IPS DF 6.9 (cell line): ENCODE measurements at places on chromosomes 1 and 21.

GRCh38 chr1:165173818-165174217, 182.7 kb downstream of the LMX1A start:
- H3K27ac ChIP-seq: no peak overlapping the region
- H3K4me1 ChIP-seq: 0 out of 2 replicates have a peak, but pooled peaks cover 1% of the 10 kb centered on the region
- H3K27me3 ChIP-seq: no peaks in the 10 kb centered on the region

- H3K4me3 ChIP-seq: no peak overlapping the region
- no peak for DNase-seq
- no peak overlapping the region for H3K27ac ChIP-seq
- no peaks in the 10 kb centered on the region for H3K36me3 ChIP-seq
- no peaks in the 10 kb centered on the region for H3K27me3 ChIP-seq
Observed at GRCh38 chr1:194846488-194846887, 1660.1 kb upstream of the B3GALT2 start.

DNA sequence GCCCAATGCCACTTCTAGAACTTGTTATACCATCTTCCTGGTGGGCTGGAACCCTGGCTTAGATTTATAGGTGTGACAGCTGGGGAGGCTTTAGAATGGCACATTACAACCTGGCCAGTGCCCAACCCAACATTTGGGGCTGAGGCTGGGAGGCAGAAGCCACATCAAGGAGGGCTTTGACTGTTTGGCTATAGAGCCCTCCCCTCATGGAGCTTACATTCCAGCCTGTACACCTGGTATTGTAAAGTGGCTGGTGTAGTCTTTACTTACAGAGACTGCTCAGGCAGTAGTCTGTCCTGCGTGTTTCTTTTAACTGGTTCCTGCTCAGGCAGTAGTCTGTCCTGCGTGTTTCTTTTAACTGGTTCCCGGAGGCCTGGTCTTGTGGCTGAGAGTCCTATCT, 10.0 kb upstream of the SLC2A1 start:
- DNase-seq: no peak
- H3K27me3 ChIP-seq: no peaks in the 10 kb centered on the region
- no peak overlapping the region for H3K27ac ChIP-seq
- no peak overlapping the region for H3K4me3 ChIP-seq
- peaks cover 6% of the 10 kb centered on the region; the same call in 1 of the 2 replicates for H3K36me3 ChIP-seq

DNA sequence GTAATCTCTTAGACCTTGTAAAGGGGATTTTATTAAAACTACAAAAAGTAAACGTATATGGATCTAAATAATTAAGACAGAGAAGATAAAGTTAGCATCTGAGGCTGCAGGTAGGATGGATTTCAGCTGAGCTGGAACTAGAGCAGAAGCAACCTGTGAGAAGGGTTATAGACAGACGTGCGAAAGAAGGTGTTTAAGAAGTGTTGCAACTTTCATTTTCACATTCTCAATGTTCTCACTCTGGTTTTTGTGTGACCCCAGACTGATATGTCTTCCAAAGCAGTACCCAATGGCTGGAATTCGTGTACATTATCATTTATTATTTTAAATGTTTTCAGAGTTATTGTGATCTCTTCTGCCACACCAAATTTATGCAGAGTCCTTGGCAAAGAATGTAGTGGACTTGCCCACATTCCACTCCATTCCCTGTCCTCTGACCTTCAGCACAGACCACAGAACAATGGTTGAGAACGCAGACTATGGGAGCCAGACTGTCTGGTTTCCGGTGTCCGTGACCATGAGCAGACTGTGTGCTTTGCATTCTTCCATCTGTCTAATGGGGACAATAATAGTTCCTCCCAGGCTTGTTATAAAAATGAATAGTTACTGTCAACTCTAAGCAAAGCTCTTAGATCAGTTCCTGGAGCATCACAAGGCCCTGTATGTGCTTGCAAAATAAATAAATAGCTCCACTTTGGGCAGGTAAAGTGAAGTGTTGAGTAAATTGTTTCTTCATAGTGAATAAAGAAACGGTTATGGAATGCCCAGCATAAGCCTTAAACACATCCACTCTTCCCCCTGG, 140.6 kb upstream of the SAMSN1 start:
- no peaks in the 10 kb centered on the region for H3K27me3 ChIP-seq
- H3K4me1 ChIP-seq: no peaks in the 10 kb centered on the region
- no peak for DNase-seq
- no peaks in the 10 kb centered on the region for H3K36me3 ChIP-seq

GRCh38 chr1:113191579-113192076, 118.6 kb downstream of the LRIG2 start:
- H3K4me1 ChIP-seq: no peaks in the 10 kb centered on the region
- H3K4me3 ChIP-seq: no peak overlapping the region
- H3K36me3 ChIP-seq: no peaks in the 10 kb centered on the region
- no peaks in the 10 kb centered on the region for H3K27me3 ChIP-seq
- no peak for DNase-seq
- H3K27ac ChIP-seq: no peak overlapping the region

- H3K36me3 ChIP-seq: no peaks in the 10 kb centered on the region
- no peak overlapping the region for H3K4me3 ChIP-seq
- H3K4me1 ChIP-seq: peaks cover 1% of the 10 kb centered on the region; the same call in 1 of the 2 replicates
- H3K27me3 ChIP-seq: no peaks in the 10 kb centered on the region
- DNase-seq: no peak
- H3K27ac ChIP-seq: no peak overlapping the region
Observed at GRCh38 chr1:198776602-198777029, 137.8 kb downstream of the PTPRC start.

DNA sequence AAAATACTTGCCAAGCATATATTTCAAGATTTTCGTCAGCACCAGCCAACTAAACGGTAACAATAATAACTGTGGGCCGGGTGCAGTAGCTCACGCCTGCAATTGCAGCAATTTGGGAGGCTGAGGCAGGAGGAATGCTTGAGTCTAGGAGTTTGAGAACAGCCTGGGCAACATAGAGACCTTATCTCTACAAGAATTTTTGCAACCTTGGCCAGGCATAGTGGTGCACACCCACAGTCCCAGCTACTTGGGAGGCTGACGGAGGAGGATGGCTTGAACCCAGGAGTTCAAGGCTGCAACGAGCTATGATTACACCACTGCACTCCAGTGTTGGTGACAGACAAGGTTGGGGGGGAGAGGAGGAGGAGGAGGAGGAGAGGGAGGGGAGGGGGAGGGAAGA, 145.0 kb upstream of the TIAM1 start:
- H3K4me3 ChIP-seq: no peak overlapping the region
- H3K36me3 ChIP-seq: no peaks in the 10 kb centered on the region
- no peak for DNase-seq
- no peaks in the 10 kb centered on the region for H3K4me1 ChIP-seq

GRCh38 chr21:42508371-42508770, 5.3 kb upstream of the SLC37A1 start:
- H3K36me3 ChIP-seq: no peaks in the 10 kb centered on the region
- no peak overlapping the region for H3K27ac ChIP-seq
- H3K4me3 ChIP-seq: no peak overlapping the region
- H3K27me3 ChIP-seq: no peaks in the 10 kb centered on the region; the same call in 1 of the 2 replicates

DNA sequence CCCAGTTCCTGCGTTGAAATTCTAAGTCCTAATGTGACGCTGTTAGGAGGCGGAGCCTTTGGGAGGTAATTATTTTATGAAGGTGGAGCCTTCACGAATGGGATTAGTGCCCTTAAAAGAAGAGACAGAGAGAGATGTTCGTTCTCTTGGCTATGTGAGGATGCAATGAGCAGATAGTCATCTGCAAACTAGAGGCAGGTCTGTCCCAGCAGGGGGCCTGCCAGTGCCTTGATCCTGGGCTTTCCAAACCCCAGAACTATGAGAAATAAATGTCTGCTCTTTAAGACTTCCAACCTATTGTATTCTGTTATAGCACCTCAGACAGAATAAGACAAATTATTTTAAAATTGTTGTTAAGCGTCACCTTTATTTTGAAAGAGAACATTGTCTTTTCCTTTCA, 123.1 kb upstream of the KCNJ6 start:
- H3K4me1 ChIP-seq: no peaks in the 10 kb centered on the region
- no peak overlapping the region for H3K4me3 ChIP-seq
- DNase-seq: no peak
- no peaks in the 10 kb centered on the region for H3K27me3 ChIP-seq

GRCh38 chr1:113141650-113142473, 68.9 kb downstream of the LRIG2 start:
- no peak overlapping the region for H3K4me3 ChIP-seq
- H3K36me3 ChIP-seq: no peaks in the 10 kb centered on the region
- no peak overlapping the region for H3K27ac ChIP-seq
- DNase-seq: no peak
- no peaks in the 10 kb centered on the region for H3K27me3 ChIP-seq

GRCh38 chr1:61079898-61080336, 2.4 kb upstream of the NFIA start:
- no peak overlapping the region for H3K4me3 ChIP-seq
- H3K4me1 ChIP-seq: peaks cover 3% of the 10 kb centered on the region; the same call in 1 of the 2 replicates
- H3K27me3 ChIP-seq: peaks cover 33% of the 10 kb centered on the region
- no peak for DNase-seq
- H3K36me3 ChIP-seq: no peaks in the 10 kb centered on the region
- H3K27ac ChIP-seq: no peak overlapping the region

DNA sequence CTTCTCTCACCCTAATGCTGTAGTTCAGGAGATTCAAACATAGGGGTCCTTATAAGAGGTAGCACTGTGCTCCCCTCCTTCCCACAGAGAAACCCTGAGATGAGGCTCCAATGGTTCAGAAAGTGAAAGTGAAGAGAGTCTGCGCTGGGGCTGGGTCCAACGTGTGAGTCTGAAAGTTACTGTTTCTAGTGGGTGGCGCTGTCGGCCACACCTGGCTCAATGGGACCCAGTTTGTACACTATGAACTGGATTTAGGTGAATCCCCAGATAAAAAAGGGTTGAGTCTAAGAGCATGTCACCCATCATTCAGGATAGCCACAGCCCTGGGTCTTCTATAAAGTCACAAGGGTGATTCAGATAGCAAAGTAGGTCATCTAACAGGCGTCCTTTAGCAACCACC, 2.8 kb downstream of the SMCP start:
- H3K27ac ChIP-seq: no peak overlapping the region
- no peaks in the 10 kb centered on the region for H3K27me3 ChIP-seq
- DNase-seq: no peak
- H3K4me1 ChIP-seq: no peaks in the 10 kb centered on the region
- H3K4me3 ChIP-seq: no peak overlapping the region

GRCh38 chr1:150362721-150363425, 1.1 kb upstream of the RPRD2 start:
- H3K4me1 ChIP-seq: no peaks in the 10 kb centered on the region
- no peak for DNase-seq

DNA sequence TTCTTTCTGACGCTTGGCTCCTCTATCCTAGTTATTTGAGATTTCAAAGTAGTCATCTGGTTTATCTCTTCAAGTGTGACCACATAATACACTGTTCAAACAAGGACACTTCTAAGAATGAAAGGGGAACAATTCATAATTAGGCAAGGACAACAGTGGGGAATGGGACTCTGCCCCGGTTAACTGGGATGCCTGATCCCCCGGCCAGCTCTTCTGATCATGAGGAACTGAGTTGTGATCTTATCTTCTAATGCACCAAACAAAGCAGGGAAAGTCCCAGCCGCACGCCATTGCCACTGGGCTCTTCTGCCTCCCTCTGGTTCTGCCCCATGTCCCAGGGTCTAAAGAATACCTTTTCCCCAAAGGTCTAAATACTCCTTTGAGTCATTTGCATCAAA, 158.2 kb upstream of the IRF2BP2 start:
- no peak overlapping the region for H3K27ac ChIP-seq
- no peaks in the 10 kb centered on the region for H3K36me3 ChIP-seq
- H3K27me3 ChIP-seq: no peaks in the 10 kb centered on the region
- H3K4me3 ChIP-seq: no peak overlapping the region
- H3K4me1 ChIP-seq: peaks cover 2% of the 10 kb centered on the region; the same call in 1 of the 2 replicates

GRCh38 chr1:9701665-9702064, 50.1 kb downstream of the PIK3CD start:
- no peaks in the 10 kb centered on the region for H3K4me1 ChIP-seq
- H3K4me3 ChIP-seq: no peak overlapping the region
- H3K27me3 ChIP-seq: no peaks in the 10 kb centered on the region
- no peaks in the 10 kb centered on the region for H3K36me3 ChIP-seq

GRCh38 chr1:3618881-3619671, 5.7 kb upstream of the TPRG1L start:
- H3K4me1 ChIP-seq: 0 out of 2 replicates have a peak, but pooled peaks cover 1% of the 10 kb centered on the region
- H3K27me3 ChIP-seq: no peaks in the 10 kb centered on the region
- H3K36me3 ChIP-seq: no peaks in the 10 kb centered on the region
- H3K4me3 ChIP-seq: no peak overlapping the region
- H3K27ac ChIP-seq: no peak overlapping the region
- no peak for DNase-seq

GRCh38 chr1:163614361-163614760, 292.6 kb downstream of the NUF2 start:
- H3K4me1 ChIP-seq: no peaks in the 10 kb centered on the region; the same call in 1 of the 2 replicates
- no peak overlapping the region for H3K27ac ChIP-seq
- H3K27me3 ChIP-seq: no peaks in the 10 kb centered on the region

GRCh38 chr21:43815991-43816390, 26.6 kb downstream of the RRP1 start:
- no peak overlapping the region for H3K4me3 ChIP-seq
- no peaks in the 10 kb centered on the region for H3K27me3 ChIP-seq
- no peak for DNase-seq
- H3K27ac ChIP-seq: no peak overlapping the region
- peaks cover 3% of the 10 kb centered on the region; the same call in 1 of the 2 replicates for H3K36me3 ChIP-seq
- H3K4me1 ChIP-seq: peaks cover 5% of the 10 kb centered on the region

- DNase-seq: no peak
- H3K4me3 ChIP-seq: no peak overlapping the region
- no peak overlapping the region for H3K27ac ChIP-seq
Observed at GRCh38 chr1:83102630-83103071, 896.3 kb downstream of the TTLL7 start.

DNA sequence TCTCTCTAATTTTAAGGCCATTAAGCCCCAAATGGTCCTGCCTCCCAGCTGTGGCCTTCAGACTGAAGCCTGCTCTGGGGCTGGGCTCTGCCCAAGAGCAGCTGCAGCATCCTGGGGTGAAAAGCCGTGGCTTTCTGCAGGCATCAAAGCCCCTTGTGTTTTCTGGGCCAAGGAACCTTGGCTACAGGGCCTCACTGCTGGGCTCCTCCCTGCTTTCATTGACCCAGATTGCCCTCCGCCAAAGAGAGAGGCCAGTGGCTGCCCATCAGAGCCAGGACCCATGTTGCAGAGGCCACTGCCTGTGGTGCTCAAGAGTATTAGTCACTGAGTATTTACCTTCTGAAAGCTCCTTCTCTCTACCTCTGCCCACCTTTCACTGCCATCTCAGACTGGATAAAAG, 1.6 kb downstream of the ZNF648 start:
- no peak overlapping the region for H3K27ac ChIP-seq
- DNase-seq: no peak
- H3K4me3 ChIP-seq: no peak overlapping the region
- no peaks in the 10 kb centered on the region for H3K27me3 ChIP-seq
- no peaks in the 10 kb centered on the region for H3K36me3 ChIP-seq

DNA sequence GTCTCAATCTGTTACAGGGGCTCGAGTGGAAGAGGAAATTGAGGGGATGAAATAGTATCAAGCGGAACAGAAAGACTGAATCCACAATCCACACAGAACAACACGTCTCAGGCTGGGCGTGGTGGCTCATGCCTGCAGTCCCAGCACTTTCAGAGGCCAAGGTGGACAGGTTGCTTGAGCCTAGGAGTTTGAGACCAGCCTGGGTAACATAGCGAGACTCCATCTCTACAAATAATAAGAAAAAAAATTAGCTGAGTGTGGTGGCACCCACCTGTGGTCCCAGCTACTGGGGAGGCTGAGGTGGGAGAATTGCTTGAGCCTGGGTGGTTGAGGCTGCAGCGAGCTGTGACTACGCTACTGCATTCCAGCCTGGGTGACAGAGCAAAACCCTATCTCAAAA, 25.7 kb downstream of the VPS26C start:
- no peak for DNase-seq
- no peak overlapping the region for H3K27ac ChIP-seq
- no peaks in the 10 kb centered on the region for H3K27me3 ChIP-seq
- no peaks in the 10 kb centered on the region for H3K4me1 ChIP-seq
- H3K36me3 ChIP-seq: no peaks in the 10 kb centered on the region
